ENCODE measurements at places on chromosomes 16 and 17. TPM values are rescaled to one million over a fixed set of nuclear protein-coding genes. Genes with fewer than 3 reads are reported as not detected.

Gene TMEM98
- total RNA-seq: 59.8 TPM

Gene ABCA10
- not detected for total RNA-seq

Gene NPIPA5
- total RNA-seq: 2.3 TPM

Gene CPNE7
- total RNA-seq: 11.8 TPM

Gene CCDC92B
- 2.5 TPM for total RNA-seq

Gene CFAP52
- total RNA-seq: not detected

Gene SLC13A2
- total RNA-seq: not detected

Gene SLC16A11
- total RNA-seq: 0.37 TPM

Gene KRT33B
- total RNA-seq: not detected

Gene NACA2
- not detected for total RNA-seq

Gene HS3ST3A1
- total RNA-seq: 11.5 TPM

Gene NPIPB2
- 0.97 TPM for total RNA-seq

Gene KCNG4
- total RNA-seq: not detected

Gene GCGR
- total RNA-seq: 0.07 TPM

Gene CHP2
- 1.9 TPM for total RNA-seq

Gene VTN
- 0.04 TPM for total RNA-seq

Gene TM4SF5
- total RNA-seq: not detected

Gene C17orf58
- 55.8 TPM for total RNA-seq

Gene TNK1
- 8.9 TPM for total RNA-seq

Gene CCL16
- not detected for total RNA-seq
